Endothelial cell (in vitro differentiated cells): ENCODE measurements at places on chromosomes 1 and 21.

GRCh38 chr21:42865776-42866160 lies 13.6 kb downstream of the WDR4 start:
- DNase-seq: no peak

DNA sequence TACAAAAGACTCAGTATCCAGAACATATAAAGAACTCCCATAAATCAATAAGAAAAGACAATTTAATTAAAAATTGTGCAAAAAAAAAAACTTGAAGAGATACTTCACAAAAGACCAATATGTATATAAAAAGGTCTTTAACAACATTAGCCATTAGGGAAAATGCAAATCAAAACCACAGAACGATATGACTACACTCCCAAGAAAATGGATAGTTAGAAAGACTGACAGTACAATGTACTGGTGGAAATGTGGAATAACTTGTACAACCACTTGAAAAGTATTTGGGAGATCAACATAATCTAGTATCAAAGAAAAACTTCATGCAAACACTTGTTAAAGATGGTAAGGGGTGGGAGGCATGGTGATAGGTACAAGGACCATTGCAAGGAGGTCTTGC lies 3.9 kb upstream of the CLCA1 start:
- DNase-seq: no peak

DNA sequence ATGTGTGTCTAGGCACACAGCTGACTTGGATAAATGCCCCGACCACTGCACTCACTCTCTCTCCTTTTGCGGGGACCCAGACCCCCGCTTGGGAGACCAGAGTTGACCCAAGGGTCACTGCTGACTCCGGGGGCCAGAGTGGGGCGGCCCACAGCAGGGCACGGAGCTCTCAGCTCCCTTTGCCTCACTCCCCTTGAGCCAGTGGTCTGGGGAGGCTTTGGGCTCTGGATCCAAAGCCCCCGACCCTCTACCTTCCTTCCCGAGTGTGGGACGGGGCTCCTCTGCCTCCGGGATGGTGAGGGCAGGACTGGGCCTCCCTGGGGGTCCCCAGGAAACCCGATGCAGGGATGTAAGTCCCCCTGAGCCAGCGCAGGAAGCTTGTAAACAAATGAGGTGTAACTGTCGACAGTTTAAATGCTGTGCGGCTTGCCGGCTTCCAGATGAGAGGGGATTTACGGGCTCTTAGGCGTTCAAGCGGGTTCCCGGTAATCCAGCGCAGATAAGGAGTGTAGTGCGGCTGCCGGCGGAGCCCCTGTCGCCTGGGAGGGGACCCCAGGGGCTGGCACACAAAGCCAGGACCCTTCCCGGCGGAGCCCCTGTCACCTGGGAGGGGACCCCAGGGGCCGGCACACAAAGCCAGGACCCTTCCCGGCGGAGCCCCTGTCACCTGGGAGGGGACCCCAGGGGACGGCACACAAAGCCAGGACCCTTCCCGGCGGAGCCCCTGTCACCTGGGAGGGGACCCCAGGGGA lies 7.4 kb downstream of the ACTRT2 start:
- no peak for DNase-seq

DNA sequence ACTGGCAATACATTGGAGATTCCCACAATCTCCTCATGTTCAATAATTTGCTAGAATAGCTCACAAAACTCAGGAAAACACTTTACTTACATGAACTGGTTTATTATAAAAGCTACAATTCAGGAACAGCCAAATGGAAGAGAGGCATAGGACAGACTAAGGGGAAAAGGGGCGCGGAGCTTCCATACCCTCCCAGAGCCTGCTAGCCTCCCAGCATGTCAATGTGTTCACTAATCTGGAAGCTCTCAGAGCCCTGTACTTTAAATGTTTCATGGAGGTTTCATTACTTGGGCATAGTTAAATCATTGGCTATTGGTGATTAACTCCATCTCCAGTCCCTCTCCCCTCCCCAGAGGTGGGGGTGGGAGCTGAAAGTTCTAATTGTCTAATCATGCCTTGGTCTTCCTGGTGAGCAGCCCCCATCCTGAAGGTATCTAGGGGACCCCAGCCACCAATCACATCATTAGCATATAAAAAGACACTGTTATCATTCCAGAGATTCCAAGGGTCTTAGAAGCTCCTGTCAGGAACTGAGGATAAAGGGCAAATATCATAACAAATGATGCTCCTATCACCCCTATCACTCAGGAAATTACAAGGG lies 10.9 kb upstream of the DMRTB1 start:
- DNase-seq: no peak

GRCh38 chr1:80221319-80221718 lies 1214.8 kb upstream of the ADGRL4 start:
- no peak for DNase-seq

DNA sequence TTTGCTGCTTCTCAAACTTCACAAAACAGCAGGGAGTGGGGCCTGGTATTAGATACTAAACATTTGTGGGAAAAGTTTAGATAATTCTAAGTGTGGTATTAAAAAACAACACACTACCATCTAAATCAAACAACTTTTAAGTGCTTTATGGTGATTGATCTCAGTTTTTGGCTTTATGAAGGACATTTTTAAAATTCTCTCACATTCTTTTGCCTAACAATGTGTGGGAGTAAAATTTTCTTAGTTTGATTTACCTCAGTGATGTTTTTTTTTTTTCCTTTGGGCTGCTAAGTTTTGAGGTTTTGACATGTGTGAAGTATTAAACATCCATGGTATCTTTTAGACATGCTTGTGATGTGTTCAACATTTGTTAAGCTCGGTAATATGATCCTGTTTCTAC lies 116.2 kb downstream of the DISP1 start:
- no peak for DNase-seq

DNA sequence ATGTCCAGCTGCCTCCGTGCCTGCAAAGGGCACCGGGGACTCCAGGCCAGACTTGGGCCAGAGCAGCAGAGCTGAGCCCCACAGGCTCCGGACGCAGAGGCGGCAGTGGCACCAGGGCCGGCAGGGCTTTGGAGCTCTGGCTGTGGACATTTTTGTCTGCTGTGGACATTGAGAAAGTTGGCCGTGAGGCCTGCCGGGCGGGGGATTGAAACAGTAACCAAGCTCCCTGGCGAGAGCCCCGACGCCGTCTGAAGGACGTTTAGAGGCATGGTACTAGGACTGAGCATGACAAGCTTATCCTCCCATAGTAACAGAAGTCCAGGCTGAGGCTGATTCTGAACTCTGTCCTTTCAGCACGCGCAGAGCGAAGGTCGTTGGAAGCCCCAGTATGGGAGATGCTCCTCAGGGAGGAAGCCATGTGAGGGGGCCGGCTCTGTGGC lies 323.8 kb downstream of the AMY1C start:
- no peak for DNase-seq

- no peak for DNase-seq
These were observed 143.7 kb downstream of the DNM3 start for GRCh38 chr1:171984850-171985485.

DNA sequence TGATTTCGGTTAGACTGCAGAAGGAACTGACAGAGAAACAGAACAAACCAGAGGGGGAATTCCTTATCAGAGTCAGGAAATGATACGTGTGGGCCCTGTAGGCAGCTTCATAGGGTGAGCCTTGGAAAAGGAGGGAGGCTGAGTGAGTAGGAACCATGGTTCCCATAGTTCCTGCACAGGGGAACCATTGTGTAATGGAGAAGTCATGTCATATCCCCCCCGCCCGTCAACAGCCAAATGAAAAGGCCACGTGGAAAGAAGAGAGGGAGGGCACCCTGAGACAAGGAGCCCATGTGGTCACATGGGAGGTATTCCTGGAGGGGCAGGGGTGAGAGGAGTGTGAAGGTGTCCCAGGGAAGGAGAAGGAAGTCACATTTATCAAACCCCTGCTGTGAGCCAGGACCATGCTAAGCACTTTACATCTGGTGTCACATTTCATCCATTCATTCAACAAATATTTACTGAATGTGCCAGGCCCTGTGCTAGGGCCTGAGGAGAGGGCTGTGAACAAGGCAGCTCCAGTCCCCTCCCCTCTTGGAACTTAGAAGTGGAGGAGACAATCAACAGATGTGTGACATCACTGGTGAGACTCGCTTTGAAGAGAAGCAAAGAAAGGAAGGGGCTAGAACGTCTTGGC lies 15.7 kb upstream of the FGR start:
- no peak for DNase-seq

GRCh38 chr21:42570841-42571387 lies 57.3 kb downstream of the SLC37A1 start:
- peak; percentile 25 for DNase-seq

GRCh38 chr1:206782448-206782847 lies 10.2 kb upstream of the IL10 start:
- DNase-seq: no peak
